ENCODE measurements at places on chromosomes 3 and 15.

DNA sequence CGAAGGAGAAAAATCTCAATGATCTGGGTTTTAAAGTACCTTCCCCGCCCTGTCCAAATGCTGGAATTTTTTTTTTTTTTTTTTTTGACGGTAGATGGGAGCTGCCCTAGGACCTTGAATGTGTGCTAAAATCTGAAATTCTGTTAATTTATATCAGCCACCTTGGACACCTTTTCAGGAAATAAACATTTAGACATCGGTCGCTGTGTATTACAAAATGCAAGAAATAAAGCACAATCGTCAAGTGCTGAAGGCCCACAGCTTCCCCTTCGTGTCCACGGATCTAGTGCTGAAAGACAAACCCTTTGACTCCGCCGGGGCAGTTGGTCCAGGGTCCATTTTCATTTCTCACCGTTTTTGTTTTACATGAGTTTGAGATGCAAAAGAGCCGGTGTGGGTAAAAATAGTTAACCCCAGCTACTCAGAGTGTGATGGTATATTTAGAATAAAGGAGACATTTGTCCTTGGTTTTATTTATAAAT lies 90.2 kb upstream of the CHD2 start:
- DNase-seq = no peak

- DNase-seq = no peak
Observed at GRCh38 chr3:115388811-115389210, 234.5 kb upstream of the GAP43 start.

GRCh38 chr15:91603384-91604080 lies 250.0 kb upstream of the SLCO3A1 start:
- no peak for DNase-seq

GRCh38 chr3:54215521-54215920 lies 93.2 kb downstream of the CACNA2D3 start:
- DNase-seq = no peak

DNA sequence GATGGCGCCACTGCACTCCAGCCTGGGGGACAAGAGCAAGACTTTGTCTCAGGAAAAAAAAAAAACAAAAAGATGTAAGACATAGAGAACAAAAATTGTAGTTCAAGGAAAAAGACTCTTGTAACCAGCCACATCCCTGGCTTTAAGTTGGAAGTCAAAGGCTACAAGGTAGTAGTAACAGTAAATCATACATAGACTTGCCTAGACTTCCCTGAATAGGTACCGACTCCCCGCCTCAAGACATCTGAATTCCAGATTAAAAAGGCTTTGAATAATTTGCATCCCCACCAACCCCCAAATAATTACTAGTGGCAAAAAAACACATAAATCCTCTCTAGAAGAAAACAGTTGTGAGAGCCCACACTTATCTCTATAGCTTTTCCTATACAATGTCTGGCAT lies 55.6 kb downstream of the INO80 start:
- no peak for DNase-seq

DNA sequence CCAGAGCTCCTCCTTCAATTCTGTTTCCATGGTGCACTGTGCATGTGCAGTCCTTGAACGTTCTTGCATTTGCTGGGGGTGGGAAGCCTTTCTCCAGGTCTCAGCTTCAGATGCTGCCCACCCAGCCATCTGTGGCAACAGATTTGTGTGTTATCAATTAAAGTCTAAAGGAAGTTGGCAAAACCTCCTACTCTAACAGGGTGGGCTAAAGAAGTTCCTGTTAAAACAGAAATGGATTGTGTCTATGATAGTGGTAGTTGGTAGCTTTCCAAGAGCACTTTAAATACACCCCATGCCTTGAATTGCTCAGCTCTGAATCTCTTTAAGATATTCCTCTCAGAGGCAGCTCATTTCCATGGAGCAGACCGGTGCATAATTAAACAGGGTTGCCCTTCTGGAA lies 488.0 kb upstream of the SUCLG2 start:
- no peak for DNase-seq

DNA sequence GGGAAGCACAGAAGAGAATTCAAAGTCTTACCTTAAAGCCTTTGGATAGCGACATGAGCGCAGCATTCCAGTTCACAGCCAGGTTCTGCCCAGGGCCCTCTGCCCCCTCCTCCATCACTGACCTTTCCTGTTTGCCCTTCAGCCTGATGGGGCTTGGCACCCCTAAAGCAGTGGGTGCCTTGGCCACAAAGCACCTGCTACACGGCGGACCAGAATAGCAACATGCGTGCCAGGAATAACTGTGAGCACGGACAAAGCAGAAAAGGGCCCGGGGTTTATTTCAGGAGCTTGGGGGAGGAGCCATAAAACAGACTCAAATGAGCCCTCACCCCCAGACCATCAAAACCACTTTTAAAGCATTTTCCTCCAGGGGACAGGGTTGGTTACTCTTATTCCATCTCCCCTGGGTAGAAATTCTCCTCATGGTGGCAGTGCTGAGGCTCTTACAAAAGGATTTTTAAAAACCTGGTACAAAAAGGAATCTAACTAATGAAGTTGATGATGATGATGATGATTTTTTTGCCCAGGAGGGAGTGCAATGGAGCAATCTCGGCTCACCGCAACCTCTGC lies 135.4 kb downstream of the KLF13 start:
- no peak for DNase-seq

GRCh38 chr15:67406257-67406861 lies 114.6 kb upstream of the C15orf61 start:
- DNase-seq = no peak

DNA sequence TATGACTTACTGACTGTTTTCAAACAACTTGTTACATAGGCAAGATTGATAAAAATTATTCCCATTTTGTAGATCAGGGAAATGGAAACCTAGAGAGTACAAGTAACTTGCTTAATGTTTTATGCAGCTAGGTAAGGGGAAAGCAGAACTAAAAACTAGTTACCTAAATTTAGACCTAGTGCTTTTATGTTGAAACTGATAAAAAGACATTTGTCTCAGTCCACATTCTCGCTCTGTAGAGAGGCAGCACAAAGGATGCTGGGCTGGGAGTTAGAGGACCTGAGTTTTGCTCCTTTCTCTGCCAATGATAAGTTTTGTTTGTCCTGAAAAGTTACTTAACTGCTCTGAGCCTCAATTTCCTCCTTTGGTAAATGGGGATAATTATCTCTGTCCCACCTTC lies 17.4 kb downstream of the TIMP4 start:
- no peak for DNase-seq

GRCh38 chr15:79601405-79602086 lies 169.4 kb downstream of the MINAR1 start:
- DNase-seq = no peak

- DNase-seq = peak; percentile 3
Observed at GRCh38 chr3:82044930-82045705, 283.7 kb upstream of the GBE1 start.

DNA sequence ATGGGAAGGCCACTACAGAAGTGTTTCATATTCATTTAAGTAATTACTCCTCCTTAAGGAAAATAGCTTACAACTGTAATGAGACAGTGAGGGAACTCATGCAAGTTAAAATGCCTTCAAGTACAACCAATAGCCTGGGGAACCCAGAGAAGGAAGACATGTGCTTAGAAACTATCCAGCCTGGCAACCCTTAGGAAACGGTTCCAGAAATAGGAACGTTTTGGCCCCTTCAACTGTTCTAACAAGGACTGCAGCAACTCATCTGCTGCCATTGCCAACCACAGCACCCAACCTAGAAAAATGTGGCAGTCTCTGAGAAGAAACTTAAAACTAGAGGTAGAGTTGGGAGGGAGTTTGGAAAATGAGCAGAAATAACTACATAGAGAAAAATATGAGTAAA lies 147.5 kb upstream of the STRIT1 start:
- DNase-seq = no peak

DNA sequence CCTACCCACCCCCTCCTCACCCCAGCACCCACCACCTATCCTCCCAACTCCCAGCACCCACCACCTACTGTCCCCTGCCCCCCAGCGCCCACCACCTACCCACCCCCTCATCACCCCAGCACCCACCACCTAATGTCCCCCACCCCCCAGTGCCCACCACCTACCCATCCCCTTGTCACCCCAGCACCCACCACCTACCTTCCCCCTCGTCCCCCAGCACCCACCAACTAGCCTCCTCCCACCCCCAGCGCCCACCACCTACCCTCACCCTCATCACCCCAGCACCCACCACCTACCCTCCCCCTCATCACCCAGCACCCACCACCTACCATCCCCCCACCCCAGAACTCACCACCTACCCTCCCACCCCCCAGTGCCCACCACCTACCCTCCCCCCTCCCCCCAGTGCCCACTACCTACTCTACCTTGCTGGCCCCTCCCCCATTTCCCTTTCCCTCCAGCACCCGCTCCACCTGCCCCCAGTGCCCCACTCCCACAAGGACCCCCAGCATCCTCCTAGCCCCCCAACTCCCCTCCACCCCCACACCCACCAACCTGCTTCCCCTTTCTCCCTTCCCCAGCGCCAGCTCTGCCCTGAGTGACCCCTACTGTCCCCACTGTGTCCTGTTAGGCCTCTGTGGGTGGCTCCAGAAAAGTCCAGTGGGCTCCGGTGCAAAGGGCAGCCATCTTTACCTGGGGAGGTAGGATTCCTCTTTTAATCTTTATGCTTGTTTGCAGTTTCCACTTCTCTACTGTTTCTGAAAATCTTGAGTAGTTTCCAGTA lies 1.2 kb downstream of the UROC1 start:
- no peak for DNase-seq

DNA sequence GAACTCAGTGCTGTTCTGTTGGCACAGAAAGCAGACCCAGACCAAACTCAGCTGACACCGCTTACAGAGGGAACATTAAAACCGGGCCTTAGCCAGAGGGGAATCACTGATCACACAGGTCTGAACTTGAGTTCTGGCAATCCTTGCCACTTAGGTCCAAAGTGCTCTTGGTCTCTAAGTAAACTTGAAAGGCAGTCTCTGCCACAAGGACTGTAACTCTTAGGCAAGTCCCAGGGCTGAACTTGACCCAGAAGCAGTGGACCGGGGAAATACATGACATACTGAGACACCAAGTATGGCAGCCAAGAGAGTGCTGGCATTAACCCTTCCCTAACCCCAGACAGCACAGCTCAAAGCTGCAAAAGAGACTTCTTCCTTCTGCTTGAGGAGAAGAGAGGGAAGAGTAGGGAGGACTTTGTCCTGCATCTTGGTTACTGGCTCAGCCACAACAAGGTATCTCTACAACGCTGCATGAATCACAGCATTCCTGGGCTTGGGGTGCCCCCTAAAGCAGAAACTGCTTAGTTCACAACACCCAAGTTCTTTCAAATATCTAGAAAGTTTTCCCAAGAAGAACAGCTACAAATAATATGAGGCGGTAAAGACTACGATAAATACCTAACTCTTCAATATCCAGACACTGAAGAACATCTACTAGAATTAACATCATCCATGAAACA lies 32.5 kb downstream of the NAALADL2 start:
- DNase-seq = no peak

- no peak for DNase-seq
Observed at GRCh38 chr3:52796411-52796810, 1.8 kb downstream of the ITIH3 start.

- no peak for DNase-seq
Observed at GRCh38 chr15:44535523-44536301, 1.2 kb upstream of the EIF3J start.

DNA sequence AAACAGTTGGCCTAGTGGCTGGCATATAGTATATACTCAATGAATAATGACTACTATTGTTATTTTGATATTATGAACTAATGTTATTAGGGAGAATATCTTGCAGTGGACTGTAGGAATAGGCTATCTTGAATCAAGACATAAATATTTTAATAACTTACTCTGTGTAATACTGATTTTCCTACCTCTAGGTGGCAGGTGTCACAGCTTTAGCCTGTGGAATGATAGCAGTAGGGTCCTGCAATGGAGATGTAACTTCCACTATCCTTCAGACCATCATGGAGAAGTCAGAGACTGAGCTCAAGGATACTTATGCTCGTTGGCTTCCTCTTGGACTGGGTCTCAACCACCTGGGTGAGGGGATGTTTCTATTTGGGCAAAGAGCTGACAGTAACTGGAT lies 6.5 kb downstream of the PSMD2 start:
- no peak for DNase-seq

DNA sequence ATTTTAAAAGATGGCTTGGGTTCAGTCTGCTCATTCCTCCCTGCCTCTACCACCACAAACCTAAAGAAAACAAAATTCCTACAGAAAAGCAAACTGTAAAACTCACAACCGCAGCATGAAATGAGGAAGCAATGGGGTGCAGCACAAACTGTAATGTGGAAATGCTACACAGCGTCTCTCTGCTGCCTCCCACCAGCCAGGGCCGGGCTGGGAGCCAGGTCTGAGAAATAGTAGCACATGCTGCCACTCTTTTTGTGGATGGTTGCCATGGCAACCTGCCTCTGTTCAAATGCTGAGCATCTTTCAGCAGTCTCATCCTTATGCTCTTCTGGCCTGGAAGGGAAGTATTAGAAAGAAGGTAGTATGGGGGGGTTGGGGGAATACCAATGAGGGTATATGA lies 55.4 kb downstream of the EOMES start:
- peak; percentile 78 for DNase-seq

GRCh38 chr3:85801955-85802354 lies 843.2 kb downstream of the CADM2 start:
- DNase-seq = no peak

GRCh38 chr15:48307586-48307985 lies 23.6 kb upstream of the DUT start:
- no peak for DNase-seq

- DNase-seq = no peak
Observed at GRCh38 chr3:151918253-151919029, 45.0 kb downstream of the SUCNR1 start.

GRCh38 chr3:115139072-115139471 lies 8.0 kb downstream of the ZBTB20 start:
- DNase-seq = no peak

GRCh38 chr15:51195459-51195858 lies 100.8 kb upstream of the TNFAIP8L3 start:
- no peak for DNase-seq
